ENCODE measurements at places on chromosomes 6 and 20. TPM values are rescaled to one million over a fixed set of nuclear protein-coding genes. Genes with fewer than 3 reads are reported as not detected.

GRCh38 chr6:136775548-136775947 lies 16.7 kb downstream of the MAP3K5 start:
- DNase-seq: no peak

Gene OR2J3
- total RNA-seq: not detected

Gene KIF25
- not detected for total RNA-seq

DNA sequence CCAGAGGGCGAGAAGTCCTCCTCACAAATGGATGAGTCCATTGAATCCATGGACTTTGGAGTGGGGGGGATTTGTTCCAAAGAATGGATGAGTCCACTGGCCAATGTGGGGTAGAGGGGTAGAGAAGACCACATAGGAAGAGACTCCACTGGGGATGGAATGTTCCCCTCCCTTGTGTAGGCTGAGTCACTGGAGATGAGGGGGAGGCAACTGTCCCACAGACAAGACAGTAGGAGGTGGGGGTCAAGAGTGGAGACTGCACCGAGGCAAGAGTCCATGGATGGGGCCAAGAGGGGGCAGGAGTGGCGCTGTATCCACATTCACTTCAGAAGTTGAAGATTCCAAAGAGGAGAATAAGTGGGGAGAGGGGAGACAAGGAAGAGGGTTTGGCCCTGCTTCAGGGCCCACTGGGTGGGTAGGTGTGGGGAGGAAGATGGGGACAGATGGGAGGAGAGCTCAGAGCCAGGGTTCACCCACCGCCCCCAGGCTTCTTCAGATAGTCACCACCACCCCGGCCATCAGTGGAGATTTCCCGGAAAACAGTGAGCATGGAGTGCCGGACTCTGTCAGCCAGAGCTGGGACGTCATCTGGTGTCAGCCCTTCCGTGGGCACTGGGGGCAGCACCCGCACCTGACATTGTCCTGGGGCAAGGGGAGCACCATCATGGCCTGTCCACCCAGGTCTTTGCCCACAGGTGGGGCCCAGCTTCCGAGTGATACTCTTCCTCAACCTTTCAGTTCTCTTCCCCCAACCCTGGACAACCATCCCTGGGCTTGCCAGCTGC lies 4.6 kb downstream of the EGFL8 start:
- DNase-seq: no peak

Gene SLC17A1
- total RNA-seq: not detected

Gene PTCHD4
- 0.07 TPM for total RNA-seq

DNA sequence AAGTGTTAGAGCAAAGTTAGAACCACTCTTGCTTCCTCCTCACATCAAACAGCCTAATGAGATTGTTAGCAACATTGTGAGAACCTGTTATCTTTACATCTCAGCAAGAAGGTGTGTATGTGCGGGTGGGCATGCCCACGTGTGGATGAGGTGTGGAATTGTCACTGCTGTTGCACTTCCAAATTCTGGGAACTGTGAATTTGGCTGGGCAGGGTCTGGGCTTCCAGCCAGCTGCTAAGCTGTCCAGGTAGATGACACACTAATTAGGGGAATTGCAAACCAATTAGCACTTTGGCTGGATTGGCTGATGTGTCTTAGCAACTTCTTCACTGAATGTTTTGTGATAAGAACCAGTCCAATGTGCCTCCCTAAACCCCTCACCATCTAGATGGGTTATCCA lies 848.2 kb downstream of the DHX35 start:
- no peak for DNase-seq
